ENCODE measurements at places on chromosomes 7 and 10.

DNA sequence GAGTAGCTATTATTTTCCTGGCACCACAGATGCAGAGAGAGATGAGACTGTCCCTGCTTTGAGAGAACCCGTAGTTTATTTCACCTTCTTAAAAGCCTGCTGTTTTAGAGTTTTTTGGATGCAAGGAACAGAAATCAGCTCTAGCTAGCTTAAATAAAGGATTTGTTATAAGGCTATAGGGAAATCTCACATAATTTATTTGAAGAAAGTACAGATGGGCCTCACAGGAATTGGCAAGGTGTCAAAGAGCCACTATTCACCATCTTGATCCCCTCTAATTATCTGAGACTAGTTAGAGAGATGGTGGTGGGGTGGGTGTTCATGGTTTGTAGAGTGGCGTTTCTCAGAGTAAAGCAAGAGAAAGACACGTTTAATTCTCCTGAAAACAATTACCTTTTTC, 7.3 kb downstream of the KMT2E start:
- H3K27ac ChIP-seq = peak overlapping the region; percentile 49
- H3K36me3 ChIP-seq = peaks cover 67% of the 10 kb centered on the region
- H3K4me3 ChIP-seq = peak overlapping the region; percentile 77
- DNase-seq = no peak
- H3K4me1 ChIP-seq = peaks cover 82% of the 10 kb centered on the region

- no peak overlapping the region for H3K27ac ChIP-seq
- H3K36me3 ChIP-seq = no peaks in the 10 kb centered on the region
- no peak overlapping the region for H3K4me3 ChIP-seq
- H3K4me1 ChIP-seq = no peaks in the 10 kb centered on the region
Measured at GRCh38 chr10:64071218-64071617, 550.0 kb downstream of the REEP3 start.

GRCh38 chr10:71136036-71136721, 76.2 kb upstream of the UNC5B start:
- peaks cover 89% of the 10 kb centered on the region for H3K27me3 ChIP-seq
- peaks cover 4% of the 10 kb centered on the region for H3K36me3 ChIP-seq
- H3K27ac ChIP-seq = no peak overlapping the region
- no peak for DNase-seq
- H3K4me1 ChIP-seq = no peaks in the 10 kb centered on the region

- H3K4me1 ChIP-seq = no peaks in the 10 kb centered on the region
- H3K27ac ChIP-seq = no peak overlapping the region
Measured at GRCh38 chr10:88291289-88292184, 291.6 kb downstream of the RNLS start.

DNA sequence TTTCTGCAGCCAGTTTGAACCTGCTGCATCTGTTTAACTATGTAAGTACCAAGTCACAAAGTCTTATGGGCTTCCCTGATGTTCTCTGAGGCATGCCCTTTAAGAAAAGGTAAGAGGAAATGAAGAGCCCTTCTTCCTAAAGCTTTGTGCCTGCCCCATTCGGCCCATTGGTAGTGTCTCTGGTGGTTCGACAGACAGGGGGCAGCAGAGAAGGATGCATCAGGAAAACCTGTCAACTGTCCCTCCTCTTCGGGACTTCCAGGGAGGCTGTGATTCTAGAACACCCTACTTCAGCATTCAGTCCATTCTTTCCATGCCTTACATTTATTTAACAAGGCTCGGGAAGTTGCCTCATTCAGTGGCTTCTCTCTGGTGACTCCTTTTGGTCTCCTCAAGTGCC, 1.9 kb upstream of the SFRP4 start:
- DNase-seq = no peak
- H3K27ac ChIP-seq = no peak overlapping the region
- peaks cover 3% of the 10 kb centered on the region for H3K36me3 ChIP-seq
- no peak overlapping the region for H3K4me3 ChIP-seq
- peaks cover 23% of the 10 kb centered on the region for H3K4me1 ChIP-seq

- peaks cover 16% of the 10 kb centered on the region for H3K36me3 ChIP-seq
- DNase-seq = peak; percentile 33
- H3K4me3 ChIP-seq = peak overlapping the region; percentile 83
- H3K4me1 ChIP-seq = peaks cover 40% of the 10 kb centered on the region
Measured at GRCh38 chr10:119541459-119542356, 811 bp downstream of the RGS10 start.

DNA sequence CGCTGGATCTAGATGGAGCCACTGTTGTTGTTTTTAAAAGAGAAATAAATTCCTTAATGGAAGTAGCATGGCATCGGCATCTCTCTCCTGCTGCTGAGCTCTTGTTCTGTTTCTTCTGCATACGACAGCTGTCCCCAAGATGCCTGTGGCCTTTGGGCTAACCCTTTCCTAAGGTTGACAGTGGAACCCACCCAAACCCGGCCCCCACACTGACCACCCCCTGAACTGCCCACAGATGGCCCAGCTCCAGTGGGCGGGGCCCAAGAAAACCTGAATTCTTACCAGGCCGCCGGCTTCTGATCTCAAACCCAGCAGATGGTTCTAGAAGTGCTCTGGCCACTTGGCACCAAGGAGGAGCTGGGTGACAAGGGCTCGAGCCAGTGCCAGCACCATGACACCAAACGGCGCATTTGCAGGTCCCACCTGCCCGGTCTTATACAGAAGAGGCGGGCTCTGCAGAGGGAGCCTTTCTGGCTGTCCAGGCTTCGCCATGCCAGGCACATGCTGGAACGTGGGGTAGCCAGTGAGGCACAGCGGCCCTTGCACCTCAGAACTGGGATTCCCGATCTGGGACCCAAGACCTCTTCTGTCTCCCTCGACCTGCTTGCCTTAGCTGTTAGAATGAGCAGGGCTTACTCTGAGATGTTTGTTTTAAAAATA, 82.7 kb downstream of the RGS10 start:
- no peak overlapping the region for H3K27ac ChIP-seq
- H3K4me3 ChIP-seq = no peak overlapping the region
- no peak for DNase-seq

DNA sequence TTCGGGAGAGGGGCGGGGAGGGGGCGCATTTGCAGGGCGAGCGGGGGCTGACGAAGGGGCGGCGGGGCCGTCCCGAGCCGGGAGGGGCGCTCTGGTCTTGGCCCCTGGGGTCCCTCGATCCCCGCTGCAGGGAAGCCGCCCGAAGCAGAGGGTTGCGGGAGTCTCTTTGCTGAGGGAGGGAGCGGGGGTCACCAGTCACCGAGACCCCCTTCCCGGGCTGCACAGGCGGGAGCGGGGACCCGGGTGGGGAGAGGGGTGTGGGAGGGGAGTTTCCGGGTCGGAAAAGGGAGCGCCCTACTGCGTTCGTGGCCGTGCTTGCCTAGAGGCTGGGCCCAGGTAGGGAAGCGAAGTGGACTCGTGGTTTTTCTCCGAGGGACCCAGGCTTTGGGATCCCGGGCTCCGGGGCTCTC, 422 bp downstream of the AP1S1 start:
- peaks cover 5% of the 10 kb centered on the region for H3K27me3 ChIP-seq
- DNase-seq = no peak
- peaks cover 11% of the 10 kb centered on the region for H3K36me3 ChIP-seq
- H3K4me1 ChIP-seq = peaks cover 14% of the 10 kb centered on the region

DNA sequence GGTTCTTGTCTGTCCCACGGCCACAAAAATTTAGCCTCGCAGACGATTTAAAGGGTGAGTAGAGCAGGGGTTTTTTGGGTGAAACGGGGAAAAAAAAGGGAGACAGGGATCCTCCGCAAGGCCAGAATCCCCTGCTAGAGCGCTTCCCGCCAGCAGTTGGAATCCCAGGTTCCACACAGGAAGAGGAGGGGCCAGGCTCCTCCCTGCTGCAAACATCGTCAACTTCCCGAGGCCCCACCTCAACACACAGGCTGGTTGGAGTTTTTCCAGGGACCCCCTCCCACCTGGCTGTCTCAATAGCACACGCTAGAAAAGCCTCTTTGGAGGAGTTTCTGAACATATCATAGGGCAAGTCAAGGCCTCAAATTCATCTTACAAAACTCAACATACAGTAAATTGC, 112.7 kb downstream of the MTERF1 start:
- H3K4me3 ChIP-seq = no peak overlapping the region
- H3K36me3 ChIP-seq = no peaks in the 10 kb centered on the region
- no peaks in the 10 kb centered on the region for H3K4me1 ChIP-seq
- no peaks in the 10 kb centered on the region for H3K27me3 ChIP-seq
- no peak for DNase-seq

GRCh38 chr10:7789390-7789789, 1.4 kb downstream of the ATP5F1C start:
- DNase-seq = no peak
- H3K4me3 ChIP-seq = no peak overlapping the region
- peaks cover 67% of the 10 kb centered on the region for H3K4me1 ChIP-seq
- H3K36me3 ChIP-seq = peaks cover 10% of the 10 kb centered on the region
- no peaks in the 10 kb centered on the region for H3K27me3 ChIP-seq

- no peaks in the 10 kb centered on the region for H3K36me3 ChIP-seq
- H3K4me1 ChIP-seq = peaks cover 12% of the 10 kb centered on the region
- H3K27me3 ChIP-seq = no peaks in the 10 kb centered on the region
- no peak for DNase-seq
- H3K4me3 ChIP-seq = no peak overlapping the region
Measured at GRCh38 chr10:14616955-14617730, 157.6 kb downstream of the FAM107B start.

- no peak overlapping the region for H3K27ac ChIP-seq
- no peak overlapping the region for H3K4me3 ChIP-seq
- peaks cover 4% of the 10 kb centered on the region for H3K36me3 ChIP-seq
- no peak for DNase-seq
Measured at GRCh38 chr10:92696606-92697383, 7.0 kb downstream of the HHEX start.

DNA sequence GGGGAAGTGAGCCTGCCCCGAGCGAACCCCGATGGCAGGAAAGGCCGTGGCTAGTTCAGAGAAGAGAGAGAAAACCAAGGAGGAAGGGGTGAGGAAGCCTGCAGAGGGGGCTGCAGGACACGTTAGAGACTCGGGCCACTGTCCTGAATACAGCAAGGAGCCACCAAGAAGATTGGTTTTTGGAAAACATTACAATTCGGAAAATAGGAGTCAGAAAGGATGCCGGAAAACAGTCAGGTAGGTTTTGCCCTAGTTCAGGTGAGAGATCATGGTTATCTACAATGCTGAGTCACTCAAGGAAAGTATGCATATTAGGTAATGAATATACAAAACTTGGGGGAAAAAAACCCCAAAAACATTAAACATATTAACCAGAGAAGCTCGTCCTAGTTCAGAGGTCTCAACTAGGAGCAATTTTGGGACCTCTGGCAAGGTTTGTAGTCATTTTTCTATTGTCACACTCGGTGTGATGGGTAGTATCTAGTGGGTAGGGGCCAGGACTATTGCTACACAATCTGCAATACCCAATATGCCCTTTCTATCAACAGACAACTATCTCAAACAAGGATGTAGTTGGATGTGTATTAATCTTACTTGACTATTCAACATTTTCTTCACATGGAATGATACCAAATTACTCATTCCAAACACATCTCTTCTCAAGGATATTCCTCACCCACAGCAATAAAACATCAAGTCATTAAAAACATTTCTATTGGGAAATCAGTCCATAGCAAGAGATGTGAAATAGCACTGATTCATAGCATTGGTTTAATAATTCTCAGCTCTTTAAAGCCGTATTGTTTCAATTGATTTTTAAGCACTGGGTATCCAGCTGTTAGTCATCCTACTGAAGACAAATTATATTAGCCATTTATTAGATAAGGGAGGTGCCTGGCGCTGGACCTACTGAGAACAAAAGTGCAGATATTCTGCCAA, 74.4 kb upstream of the RSU1 start:
- H3K27ac ChIP-seq = peak overlapping the region; percentile 72
- DNase-seq = peak; percentile 34
- no peaks in the 10 kb centered on the region for H3K27me3 ChIP-seq

- no peaks in the 10 kb centered on the region for H3K27me3 ChIP-seq
- H3K36me3 ChIP-seq = no peaks in the 10 kb centered on the region
- no peak overlapping the region for H3K4me3 ChIP-seq
- no peaks in the 10 kb centered on the region for H3K4me1 ChIP-seq
Measured at GRCh38 chr7:10205696-10206095, 768.0 kb upstream of the PHF14 start.

DNA sequence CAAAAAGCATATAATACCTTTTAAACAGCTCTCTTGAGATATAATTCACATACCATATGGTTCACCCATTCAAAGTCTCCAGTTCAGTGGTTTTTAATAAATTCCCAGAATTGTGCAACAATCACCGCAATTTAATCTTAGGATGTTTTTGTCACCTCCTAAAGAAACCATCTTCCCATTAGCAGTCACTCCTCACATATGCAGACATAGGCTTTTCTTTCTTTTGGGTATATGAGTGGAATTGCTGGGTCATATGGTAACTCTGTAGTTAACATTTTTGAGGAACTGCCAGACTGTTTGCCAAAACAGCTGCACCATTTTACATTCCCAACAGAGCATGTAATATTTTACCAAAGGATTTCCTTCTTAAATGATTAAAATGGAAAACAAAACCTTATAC, 57.0 kb downstream of the CC2D2B start:
- H3K27me3 ChIP-seq = no peaks in the 10 kb centered on the region
- DNase-seq = no peak
- H3K27ac ChIP-seq = no peak overlapping the region
- H3K36me3 ChIP-seq = no peaks in the 10 kb centered on the region
- peaks cover 5% of the 10 kb centered on the region for H3K4me1 ChIP-seq

- H3K4me3 ChIP-seq = peak overlapping the region; percentile 3
- no peak for DNase-seq
- H3K27me3 ChIP-seq = no peaks in the 10 kb centered on the region
- H3K36me3 ChIP-seq = peaks cover 24% of the 10 kb centered on the region
Measured at GRCh38 chr10:130141878-130142277, 5.7 kb downstream of the GLRX3 start.

- no peaks in the 10 kb centered on the region for H3K36me3 ChIP-seq
- no peaks in the 10 kb centered on the region for H3K4me1 ChIP-seq
- DNase-seq = no peak
- H3K27ac ChIP-seq = no peak overlapping the region
Measured at GRCh38 chr7:47249361-47249760, 332.6 kb downstream of the TNS3 start.

GRCh38 chr10:61248013-61248412, 205.2 kb downstream of the TMEM26 start:
- H3K4me1 ChIP-seq = no peaks in the 10 kb centered on the region
- no peak for DNase-seq
- no peaks in the 10 kb centered on the region for H3K36me3 ChIP-seq
- no peak overlapping the region for H3K27ac ChIP-seq
- H3K27me3 ChIP-seq = no peaks in the 10 kb centered on the region

DNA sequence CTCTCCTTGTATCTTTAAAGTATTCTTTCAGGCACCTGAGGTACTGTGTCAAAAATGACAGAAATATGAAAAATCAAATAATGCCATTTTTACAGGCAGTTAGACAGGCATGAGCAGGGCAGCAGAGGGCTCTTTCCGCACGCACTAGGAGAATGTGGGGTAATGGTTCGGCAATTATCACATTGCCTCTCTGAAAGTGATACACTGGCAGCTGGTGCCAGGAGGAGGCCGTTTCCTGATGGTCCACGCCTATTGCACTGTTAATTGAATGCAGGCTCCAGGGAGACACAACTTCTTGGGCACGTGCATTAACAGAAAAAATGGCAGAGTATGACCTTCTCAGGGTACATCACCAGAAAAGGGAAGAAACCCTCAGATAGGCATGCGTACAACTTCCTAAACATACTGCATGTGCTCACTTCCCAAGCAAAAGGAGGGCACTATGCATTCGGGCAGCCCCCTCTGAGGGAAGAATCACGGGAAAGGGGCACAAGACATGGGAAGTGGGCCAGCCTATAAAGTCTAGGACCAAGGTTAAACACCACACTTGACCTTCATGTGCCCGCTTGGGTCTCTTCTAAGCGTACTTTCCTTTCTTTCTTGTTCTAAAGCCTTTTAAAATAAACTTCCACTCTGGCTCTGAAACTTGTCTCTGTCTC, 161.7 kb downstream of the TNS3 start:
- H3K36me3 ChIP-seq = no peaks in the 10 kb centered on the region
- no peak for DNase-seq
- H3K27ac ChIP-seq = no peak overlapping the region
- H3K27me3 ChIP-seq = peaks cover 7% of the 10 kb centered on the region
- no peak overlapping the region for H3K4me3 ChIP-seq
